NCI-H446 treated with DMSO at 0.1 percent for 48 hours (cell line): ENCODE measurements at places on chromosomes 5 and 9.

GRCh38 chr9:33318781-33319180 lies 28.5 kb downstream of the NFX1 start:
- no peak for DNase-seq

- DNase-seq: peak; percentile 64
Measured at GRCh38 chr5:90201923-90202322, 207.6 kb downstream of the CETN3 start.

DNA sequence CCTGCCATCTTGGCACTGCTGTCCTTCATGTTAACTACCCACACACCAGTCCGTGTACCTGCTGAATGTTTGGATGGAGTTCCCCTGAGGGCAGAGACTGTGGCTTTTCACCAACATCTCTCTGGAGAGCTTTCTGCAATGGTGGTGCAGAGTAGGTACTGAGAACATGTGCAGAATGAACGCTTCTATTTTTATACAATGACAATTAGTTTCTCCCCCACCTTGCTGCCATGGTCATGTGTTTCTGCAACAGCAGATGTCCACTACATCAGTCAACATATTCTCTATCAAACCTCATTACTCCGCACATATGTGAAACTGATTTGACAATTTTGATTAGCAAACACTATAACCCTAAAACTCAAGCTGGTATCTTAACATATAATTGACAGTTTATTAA lies 14.5 kb downstream of the PTCH1 start:
- DNase-seq: no peak

DNA sequence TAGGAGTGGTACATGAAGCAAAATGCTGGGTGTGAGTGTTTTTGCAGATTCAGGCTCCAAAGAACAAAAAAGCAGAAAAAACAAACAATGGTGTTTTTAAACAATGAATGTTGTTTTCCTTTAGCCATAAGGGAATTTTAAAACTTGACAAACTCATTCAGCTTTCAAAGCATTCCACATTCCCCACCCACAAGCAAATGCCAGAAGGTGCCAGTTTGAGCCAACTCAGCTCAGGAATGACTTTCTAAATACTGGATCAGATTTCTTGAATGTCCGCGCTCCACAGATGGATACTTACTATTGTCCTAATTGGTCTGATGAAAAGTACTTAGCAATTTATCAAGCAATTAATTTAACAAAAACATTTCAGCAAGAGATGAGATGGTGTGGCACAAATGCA lies 12.9 kb upstream of the MOB3B start:
- no peak for DNase-seq

DNA sequence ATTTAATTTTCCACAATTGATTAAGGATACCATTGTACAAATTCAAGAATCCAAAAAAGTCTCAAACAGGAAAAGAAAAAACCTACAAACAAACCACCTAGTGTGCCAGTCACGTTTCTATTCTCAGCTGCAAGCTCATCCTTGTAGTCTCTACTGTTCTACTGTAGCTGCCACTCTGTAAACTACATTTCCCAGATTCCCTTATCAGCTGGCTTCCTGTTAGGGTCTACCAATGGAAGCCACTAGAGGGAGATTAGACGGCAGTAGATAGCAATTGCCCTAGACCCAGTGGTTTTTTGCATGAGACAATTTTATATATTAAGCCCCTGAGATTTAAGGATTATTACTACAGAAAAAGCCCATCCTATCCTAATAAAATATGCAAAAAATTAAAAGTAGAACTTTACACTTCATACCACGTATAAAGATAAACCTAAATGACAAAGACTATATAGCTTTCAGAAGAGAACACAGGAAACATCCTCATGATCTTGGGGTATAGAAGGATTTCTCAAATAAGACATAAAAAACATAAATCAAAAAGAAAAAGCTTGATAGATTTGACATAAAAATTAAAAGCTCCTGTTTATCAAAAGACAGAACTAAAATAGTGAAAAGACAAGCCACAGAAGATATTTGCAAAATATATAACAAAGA lies 37.4 kb downstream of the P4HA2 start:
- DNase-seq: peak; percentile 86

- DNase-seq: no peak
Measured at GRCh38 chr5:177319913-177320588, 8.4 kb upstream of the MXD3 start.

GRCh38 chr5:64939772-64940510 lies 171.2 kb downstream of the CWC27 start:
- DNase-seq: peak; percentile 20

DNA sequence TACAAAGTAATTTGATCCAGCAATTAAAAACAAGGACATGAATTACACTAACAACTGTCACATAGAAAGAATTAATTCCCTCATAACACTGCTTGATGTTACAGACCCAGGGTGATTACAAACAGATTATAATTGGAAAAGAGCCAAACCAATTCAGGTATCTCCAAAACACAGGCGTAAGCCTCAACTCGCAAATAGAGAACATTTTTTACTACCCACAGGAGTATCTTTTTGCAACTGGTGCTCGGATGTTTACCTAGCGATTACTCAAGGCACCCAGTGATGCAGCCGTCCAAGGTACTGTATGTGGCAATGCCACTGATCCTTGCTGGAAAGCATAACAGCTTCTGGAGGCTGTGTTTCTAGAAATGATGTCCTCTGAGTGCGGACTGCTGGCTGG lies 386.1 kb upstream of the KIF2A start:
- no peak for DNase-seq

DNA sequence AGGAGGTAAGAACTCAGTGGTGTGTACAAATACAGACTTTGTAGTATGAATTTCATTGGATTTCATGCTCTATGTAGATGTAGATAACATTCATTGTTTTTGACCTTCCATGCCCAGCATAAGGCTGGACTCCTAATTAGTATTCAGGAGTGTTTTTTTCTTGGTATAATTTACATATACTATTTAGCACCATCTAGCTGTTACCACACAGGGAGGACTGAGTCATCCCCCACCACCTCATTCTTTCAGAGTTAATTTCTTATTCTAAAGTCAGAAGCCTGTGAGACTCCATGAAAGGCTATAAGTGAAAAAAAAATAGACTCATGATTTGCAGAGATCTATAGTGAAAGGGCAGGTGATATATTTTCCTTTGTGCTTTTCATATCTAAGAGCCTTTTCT lies 555.0 kb downstream of the PRR16 start:
- no peak for DNase-seq

- no peak for DNase-seq
Measured at GRCh38 chr5:139862313-139862712, 66.7 kb downstream of the PSD2 start.

DNA sequence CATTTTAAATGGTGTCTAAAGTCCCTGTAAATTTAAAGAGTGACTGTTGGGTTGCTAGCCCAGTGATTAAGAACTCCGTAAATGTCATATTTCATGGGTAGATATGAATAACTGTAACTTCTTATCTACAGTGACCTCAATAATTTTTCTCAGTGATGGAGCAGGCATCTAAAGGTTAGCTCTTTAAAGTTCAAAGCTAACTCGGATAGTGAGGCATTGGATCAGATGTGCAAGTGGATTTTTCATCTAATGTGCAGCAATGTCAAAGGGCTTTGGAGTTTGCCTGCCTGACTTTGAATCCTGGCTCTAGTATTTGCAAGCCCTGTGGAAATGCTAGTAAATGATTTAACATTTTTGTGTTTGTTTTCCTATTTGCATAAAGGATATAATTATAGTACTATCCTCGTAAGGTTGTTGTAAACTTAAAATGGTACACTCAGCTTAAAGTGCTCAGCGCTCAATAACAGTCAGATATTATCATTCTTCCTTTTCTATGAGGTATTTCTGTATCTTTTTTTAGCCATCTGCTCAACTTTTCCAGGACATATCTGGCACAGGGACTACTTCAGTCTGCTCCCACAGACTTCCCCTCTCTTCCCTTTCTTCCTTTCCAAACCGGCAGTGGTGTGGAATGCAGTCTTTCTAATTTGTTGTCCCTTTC lies 163.7 kb upstream of the ELL2 start:
- no peak for DNase-seq

DNA sequence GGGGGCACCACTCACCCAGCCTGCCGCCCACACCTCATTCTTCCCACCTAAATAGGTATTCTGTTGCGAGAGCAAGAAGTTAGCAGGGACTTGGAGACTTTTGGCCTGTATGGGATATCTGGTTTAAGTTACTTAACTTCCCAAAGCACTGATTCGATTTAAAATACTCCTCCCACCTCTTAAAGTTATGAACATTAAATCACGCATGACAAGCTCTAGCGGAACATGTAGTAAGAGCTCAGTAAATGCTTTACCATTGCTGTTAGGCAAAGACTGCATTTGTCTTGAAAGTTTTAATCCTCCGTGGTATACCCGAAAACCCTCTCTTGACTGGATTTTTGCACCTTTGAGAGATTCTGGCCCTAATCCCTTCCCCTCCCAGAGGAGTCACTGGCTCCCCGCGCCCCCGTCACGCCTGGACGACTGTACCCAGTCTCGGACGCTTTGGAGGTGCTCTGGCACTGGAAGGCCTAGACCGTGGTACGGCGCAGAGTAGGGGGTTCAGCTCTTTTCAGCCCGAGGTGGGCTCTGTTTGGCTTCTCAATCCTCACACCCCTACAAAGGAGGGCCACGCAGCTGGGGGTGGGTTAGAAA lies 4.4 kb downstream of the GDNF start:
- DNase-seq: no peak

GRCh38 chr5:65012301-65012892 lies 243.7 kb downstream of the CWC27 start:
- no peak for DNase-seq

GRCh38 chr5:108653201-108653600 lies 94.5 kb upstream of the FER start:
- no peak for DNase-seq

- DNase-seq: no peak
Measured at GRCh38 chr5:155605920-155606319, 592.4 kb downstream of the KIF4B start.

DNA sequence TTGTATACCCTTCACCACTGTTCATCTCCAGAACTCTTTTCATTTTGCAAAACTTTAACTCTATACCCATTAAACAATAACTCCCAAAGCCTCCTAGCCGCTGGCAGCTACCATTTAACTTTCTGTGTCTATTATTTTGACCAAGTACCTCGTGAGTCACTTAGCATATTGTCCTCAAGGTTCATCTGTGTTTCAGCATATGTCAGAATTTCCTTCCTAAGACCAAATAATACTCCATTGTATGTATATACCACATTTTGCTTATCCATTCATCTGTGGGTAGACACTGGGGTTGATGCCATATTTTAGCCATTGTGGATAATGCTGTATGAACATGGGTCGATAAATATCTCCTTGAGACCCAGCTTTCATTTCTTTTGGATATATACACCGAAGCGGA lies 17.4 kb downstream of the ERBIN start:
- no peak for DNase-seq

DNA sequence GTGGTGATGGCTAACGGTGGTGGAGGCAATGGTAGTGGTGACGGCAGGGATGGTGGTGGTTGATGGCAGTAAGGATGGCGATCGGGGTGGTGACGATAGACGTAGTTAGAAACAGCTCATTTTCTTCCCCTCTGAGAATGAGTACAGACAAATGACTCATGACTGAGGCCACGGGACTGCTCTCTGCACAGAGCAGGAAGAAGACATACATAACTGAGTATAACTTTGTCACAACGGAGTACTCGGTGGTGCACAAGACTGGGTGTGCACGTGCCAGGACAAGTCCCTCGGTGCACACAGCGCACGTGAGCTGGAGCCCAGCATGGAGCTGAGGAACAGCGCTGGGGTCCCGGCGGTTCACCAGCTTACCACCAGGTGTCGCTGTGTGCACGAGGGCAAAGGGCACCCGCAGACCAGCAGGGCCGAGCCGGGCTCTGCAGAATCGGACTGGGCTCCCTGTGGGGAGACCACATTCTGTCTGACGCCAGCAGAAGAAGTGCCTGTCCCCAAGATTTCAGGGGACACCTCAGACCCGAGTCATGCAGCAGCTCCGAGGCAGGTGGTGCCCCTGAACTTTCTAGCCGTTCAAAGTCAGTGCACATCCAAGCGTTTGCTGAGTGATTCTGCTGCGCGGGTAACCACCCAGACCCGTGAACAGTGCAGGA lies 188.6 kb downstream of the FSTL4 start:
- peak; percentile 2 for DNase-seq

DNA sequence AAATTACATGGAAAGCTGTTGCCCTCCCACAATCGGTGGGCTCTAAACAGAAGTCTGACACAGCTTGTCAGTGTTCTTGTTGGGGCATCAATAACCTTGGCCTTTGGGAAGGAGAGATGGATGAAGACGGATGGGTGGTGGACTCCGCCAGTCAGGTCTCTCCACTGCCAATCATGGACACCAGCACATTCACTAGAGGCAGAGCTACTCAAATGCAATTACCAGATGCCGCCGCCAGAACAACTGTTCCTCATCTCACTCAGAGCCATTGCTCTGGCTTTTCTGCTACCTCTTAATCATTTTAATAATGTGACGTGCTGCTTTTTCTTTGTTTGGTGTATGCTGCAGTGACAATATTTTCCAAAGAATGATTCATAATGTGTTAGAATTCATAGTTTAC lies 27.9 kb upstream of the SEMA5A start:
- no peak for DNase-seq
